A549 treated with ZK216348 at 1 μM for 4 hours (cell line): ENCODE measurements at places on chromosomes 3 and 15. TPM values are rescaled to one million over a fixed set of nuclear protein-coding genes. Genes with fewer than 3 reads are reported as not detected.

GPR149 gene
- not detected in 5 replicates for total RNA-seq

GOLGA8N gene
- total RNA-seq: 0.71 to 1.5 TPM (median 1.3 TPM) in 5 replicates

GOLGA6B gene
- total RNA-seq: 0.15 to 0.16 TPM in 2 of 5 replicates, not detected in the others

DPPA2 gene
- not detected in 5 replicates for total RNA-seq

ALPK3 gene
- total RNA-seq: 0.12 to 0.31 TPM (median 0.18 TPM) in 4 of 5 replicates, not detected in the other

CD96 gene
- not detected in 5 replicates for total RNA-seq

PCOLCE2 gene
- total RNA-seq: 24.3 to 43.7 TPM (median 30.3 TPM) in 5 replicates

HACD3 gene
- 113 to 157 TPM (median 144 TPM) in 5 replicates for total RNA-seq

CCR8 gene
- total RNA-seq: not detected in 5 replicates
